ENCODE measurements at places on chromosomes 12 and 14. TPM values are rescaled to one million over a fixed set of nuclear protein-coding genes. Genes with fewer than 3 reads are reported as not detected.

The DCN gene
- not detected for total RNA-seq

The KRT83 gene
- not detected for total RNA-seq

The SLC39A2 gene
- total RNA-seq, result not detected

The GPR84 gene
- 0.39 TPM for total RNA-seq

The KRT82 gene
- not detected for total RNA-seq

The PNP gene
- 141 TPM for total RNA-seq

The PAX9 gene
- total RNA-seq, result not detected

Measured in activated naive CD8-positive, alpha-beta T cell treated with anti-CD3 and anti-CD28 coated beads, Interleukin-2, amount 10 ng/mL, durations not matched to agents 7 days and 5 days (primary cell).